ENCODE measurements at places on chromosomes 16 and 17. TPM values are rescaled to one million over a fixed set of nuclear protein-coding genes. Genes with fewer than 3 reads are reported as not detected.

The PLCG2 gene
- 12.3 TPM for total RNA-seq

The FAM83G gene
- 13.1 TPM for total RNA-seq

The FOXN1 gene
- not detected for total RNA-seq

The RAP1GAP2 gene
- total RNA-seq = 1.3 TPM

The CCL2 gene
- total RNA-seq = 310 TPM

The USP43 gene
- not detected for total RNA-seq

The KIF19 gene
- total RNA-seq = 11.3 TPM

The ATF7IP2 gene
- 10.7 TPM for total RNA-seq

The NUPR1 gene
- 5.7 TPM for total RNA-seq

The CFAP52 gene
- total RNA-seq = not detected

The CORO6 gene
- 2.5 TPM for total RNA-seq
